Stimulated activated CD4-positive, alpha-beta T cell treated with anti-CD3 and anti-CD28 coated beads, Interleukin-1b, Interleukin-23, amount 100 ng/mL, for 1 hour (primary cell): ENCODE measurements at places on chromosomes 12 and 14.

- no peak for DNase-seq
Measured at GRCh38 chr14:64940336-64940910, 2.1 kb downstream of the GPX2 start.

DNA sequence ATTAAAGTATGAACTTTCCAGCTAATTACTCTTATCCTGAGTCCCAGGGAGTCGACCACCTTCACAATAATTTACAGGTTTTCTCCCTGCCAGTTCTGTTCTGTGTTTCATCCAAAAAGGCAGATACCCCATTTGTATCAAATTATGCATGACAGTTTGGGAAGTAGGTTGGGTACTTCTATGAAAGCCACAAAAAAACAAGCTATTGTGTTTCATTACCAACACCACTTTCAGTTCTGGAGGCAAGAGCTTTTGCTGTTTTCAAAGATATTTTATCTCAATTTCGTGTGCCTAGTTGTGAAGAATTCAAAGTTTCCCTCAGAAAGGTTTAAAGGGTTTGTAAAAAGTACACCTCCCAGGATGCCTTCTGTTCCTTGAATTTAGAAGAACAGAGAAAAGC lies 557.4 kb downstream of the FLRT2 start:
- no peak for DNase-seq

DNA sequence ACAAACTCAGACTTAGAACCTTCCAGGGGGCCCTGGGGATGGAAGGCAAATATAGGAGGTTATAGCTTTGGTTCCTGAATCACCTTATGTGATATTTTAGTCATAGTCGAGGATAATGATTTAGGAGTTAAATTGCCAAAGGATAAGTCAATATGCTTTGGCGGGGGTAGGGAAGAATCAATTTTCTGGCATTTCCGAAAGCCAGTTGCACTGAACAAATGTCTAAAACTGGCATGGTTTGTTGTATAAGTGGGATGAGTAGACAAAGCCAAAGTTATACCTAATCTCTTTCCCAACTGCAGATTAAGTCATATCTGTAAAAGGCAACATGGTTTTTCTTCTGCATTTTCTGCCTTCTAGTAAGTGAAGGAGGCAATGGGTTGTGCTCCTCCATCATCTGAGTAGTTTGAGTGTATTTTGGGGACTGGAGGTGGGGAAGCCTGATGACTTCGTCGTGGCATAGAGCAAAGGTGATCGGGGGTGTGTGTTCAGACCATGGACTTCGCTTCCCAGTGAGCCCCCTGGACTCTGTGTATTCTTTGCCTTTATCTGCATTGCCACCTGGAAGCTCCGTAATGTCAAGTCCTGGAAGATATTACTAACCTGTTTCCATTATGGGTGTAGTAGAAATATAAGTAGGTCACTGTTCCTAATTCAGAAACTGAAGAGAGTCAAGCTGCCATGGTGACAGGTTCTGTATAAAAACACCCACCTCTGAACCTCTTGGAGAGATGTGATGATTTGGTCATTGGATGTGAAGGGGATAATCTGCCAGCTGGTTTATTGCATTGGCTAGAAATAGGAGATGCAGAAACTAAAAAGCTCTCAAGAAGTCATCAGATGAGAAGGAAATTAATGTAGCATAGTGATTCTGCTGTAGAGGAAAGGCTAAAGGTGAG lies 24.5 kb downstream of the PPFIBP1 start:
- DNase-seq = no peak

DNA sequence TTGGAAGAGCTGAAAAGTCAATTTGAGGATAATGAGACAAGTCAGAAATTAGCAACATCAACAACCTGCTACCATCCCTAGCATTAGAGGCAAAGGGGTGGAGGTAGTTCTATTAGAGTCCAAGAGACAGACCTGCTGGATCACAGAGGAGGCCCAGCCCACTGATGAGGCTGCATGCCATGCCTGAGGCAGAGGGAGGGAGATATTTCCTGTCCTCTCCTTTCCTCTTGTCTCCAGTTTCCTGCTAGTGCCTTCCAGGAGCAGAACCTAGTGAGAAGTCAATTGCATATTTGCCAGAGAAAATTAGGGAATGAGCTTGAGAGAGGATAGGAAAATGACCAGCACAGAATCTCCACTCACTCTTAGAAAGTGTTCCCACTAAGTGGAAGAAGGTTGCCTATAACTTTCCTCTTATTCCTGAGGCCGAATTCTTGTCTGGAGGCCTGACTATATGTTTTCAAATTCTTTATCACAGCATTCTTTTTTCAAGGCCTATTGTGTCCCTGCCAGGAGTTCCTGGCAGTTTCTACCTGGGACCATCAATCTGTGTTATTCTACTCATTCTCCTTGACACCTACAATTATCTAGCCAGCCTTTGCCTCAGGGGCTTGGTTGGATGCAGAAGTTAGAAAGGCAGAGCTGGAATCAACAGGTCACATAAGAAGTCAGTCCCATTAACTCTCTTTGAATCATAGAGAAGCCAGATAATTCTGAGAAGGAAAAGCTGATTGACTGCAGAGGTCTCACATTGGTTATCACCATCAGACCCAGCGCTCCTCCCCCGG lies 121.9 kb downstream of the EMP1 start:
- DNase-seq = no peak

DNA sequence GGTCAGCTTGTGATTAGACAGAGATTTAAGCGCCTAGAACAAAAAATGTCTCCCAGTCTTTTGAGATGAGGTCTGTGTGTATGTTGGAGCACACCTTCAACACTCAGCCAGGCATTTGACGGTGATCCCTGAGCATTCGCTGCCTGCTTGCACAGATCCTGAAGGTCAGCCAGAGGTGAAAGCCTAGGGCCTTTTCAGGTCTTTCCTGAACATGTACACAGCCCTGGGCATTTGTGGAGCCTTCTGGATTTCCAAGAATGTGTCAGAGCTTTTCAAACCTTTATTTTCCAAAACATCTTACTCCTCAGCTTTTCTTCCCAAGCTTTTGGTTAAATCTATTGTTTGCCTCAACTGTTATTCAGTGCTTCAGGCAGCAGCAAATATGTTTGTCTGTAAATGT lies 59.1 kb upstream of the AMN start:
- DNase-seq = no peak

GRCh38 chr14:74945261-74945851 lies 10.0 kb downstream of the PGF start:
- DNase-seq = no peak

DNA sequence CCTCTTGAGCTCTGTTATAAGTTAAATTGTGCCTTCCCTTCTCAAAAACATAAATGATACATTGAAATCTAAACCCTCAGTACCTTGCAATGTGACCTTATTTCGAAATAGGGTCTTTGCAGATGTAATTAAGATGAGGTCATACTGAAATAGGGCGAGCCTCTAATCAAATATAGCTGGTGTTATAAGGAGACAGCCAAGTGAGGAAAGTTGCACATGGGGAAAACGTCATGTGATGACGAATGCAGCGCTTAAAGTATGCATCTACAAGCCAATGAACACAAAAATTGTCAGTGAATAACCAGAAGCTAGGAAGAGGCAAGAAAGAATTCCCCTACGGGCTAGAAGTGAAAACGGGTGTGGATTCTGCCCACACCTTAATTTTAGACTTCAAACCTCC lies 305.2 kb upstream of the FOXG1 start:
- DNase-seq = no peak

GRCh38 chr12:26966842-26967241 lies 28.6 kb downstream of the FGFR1OP2 start:
- no peak for DNase-seq

GRCh38 chr12:18141048-18141982 lies 51.3 kb upstream of the RERGL start:
- DNase-seq = no peak

DNA sequence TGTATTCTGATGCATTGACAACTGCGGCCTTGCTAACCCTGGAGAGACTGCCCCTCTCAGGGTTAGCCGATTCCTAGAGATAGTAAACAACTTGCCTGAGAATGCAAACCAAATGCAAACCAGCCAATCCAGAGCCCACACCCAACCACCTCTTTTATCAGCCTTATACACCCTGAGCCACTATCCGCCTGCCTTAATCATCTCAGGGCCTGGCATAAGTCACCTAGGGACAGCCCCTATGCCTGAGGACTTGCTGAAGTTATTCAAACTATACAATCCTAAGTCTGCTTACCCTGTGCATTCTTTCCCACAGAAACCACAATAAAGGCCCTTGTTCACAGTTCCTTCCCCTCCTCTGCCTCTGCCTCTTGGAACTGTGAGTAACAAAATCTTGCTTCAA lies 177.2 kb downstream of the KCNA5 start:
- no peak for DNase-seq

DNA sequence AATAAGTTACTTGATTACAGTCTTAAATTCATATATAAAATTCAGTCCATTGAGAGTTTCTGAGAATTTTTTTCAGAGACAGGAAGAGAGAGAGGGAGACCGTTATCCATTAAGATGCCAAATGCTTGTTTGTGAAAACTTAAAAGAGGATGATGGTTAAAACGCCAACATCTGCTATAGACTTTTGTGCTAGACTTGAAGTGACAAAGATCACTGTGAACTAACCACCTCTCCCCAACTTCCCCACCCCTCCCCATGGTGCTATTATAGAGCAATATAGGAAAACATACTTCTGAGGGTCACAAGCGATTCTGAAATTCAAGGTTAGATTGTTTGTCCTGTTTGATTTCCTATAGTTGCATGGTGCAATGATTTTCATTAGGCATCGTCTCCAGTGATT lies 440.8 kb downstream of the RMST start:
- DNase-seq = no peak

GRCh38 chr12:114863911-114864310 lies 179.9 kb upstream of the TBX3 start:
- DNase-seq = no peak

GRCh38 chr12:30792648-30793499 lies 38.1 kb upstream of the CAPRIN2 start:
- no peak for DNase-seq

GRCh38 chr14:70905301-70905700 lies 2.0 kb upstream of the PCNX1 start:
- no peak for DNase-seq

DNA sequence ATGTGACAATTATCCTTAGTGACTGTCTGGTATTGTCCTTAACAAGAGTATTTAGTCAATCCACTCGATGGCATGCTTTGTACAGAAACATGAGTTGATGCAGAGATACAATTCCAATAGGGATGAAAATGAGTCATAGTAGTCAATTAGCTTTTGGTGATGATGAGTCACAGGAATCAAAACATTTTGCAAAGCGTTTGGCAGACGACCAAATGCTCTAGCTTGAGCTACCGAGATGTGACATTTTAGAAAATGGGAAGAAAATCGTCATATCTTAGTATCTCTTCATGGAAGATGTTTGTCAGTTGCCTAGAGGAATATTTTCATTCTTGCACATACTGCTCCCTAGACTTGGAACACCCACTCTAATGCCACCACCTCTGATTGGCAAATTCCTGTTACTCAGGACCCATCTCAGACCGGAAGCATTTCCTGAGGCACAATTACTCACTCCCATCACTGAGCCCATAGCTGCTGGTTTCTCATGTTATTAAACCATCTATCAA lies 95.0 kb downstream of the LMNTD1 start:
- DNase-seq = no peak

GRCh38 chr14:23910101-23910875 lies 43.3 kb upstream of the DHRS4 start:
- no peak for DNase-seq

DNA sequence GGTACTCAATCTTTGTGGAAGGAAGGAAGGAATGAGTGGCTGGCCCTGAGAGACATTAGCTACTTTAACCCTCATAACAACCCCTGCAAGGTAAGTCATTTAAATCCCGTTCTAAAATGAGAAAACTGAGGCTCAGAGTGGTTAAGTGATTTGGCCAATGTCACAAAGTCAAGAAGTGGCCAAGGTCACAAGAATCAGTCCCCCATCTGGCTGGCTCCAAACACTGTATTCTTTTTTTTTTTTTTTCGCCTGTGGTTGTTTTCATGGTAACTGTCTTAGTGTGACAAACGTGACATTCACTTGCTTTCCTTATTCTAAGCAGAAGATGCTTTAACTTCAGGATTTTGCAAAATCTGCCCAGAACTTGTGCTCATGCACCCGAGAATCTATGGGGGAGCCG lies 2.8 kb downstream of the TTC7B start:
- no peak for DNase-seq

DNA sequence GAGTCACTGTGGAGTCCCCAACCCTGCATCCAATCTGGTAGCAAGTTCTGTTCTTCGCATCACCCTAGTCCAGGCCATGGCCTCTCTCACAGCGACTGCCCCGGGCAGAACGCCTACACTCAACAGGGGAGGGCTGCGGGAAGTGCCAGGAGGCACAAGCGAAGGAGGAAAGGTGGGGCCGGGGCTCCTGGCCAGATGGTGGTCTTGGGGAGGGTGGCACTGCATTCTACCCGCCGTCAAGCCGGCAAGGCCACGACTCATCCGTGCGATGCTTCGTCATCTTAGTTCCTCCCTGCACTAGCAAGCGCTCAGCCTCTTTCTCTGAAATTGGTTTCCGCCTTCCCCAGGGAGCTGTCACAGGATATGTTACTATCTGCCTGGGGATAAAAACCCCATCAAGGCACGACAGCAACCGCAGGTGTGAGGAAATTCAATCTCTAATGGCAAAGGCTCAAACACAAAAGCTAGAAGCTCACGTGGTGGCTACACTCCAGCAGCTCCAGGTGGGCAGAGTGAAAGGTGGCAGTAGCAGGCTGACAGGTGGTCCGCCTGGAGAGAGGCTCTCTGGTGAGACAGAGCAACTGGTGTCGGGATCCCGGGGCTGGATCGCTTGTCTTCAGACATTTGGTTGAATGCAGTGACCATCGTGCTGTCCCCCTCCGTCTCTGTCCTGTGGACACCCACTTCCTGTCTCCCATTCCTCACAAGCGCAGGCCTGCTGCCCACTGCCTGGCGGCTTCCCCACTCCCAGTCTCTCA lies 34.1 kb downstream of the ACADS start:
- no peak for DNase-seq

- no peak for DNase-seq
Measured at GRCh38 chr14:64806202-64806861, 73.4 kb downstream of the SPTB start.
